MM.1S (cell line): ENCODE measurements at places on chromosomes 5 and 9.

GRCh38 chr9:11039006-11039405, 426.2 kb upstream of the PTPRD start:
- no peak for DNase-seq

GRCh38 chr9:22423566-22423965, 23.1 kb upstream of the DMRTA1 start:
- no peak for DNase-seq

- no peak for DNase-seq
Observed at GRCh38 chr5:113195771-113196170, 219.2 kb downstream of the DCP2 start.

- DNase-seq = no peak
Observed at GRCh38 chr5:318931-319601, 2.4 kb upstream of the AHRR start.

GRCh38 chr9:134221273-134222017, 57.1 kb upstream of the RNU6ATAC start:
- DNase-seq = no peak

GRCh38 chr5:129609710-129610109, 138.2 kb upstream of the MINAR2 start:
- DNase-seq = no peak

DNA sequence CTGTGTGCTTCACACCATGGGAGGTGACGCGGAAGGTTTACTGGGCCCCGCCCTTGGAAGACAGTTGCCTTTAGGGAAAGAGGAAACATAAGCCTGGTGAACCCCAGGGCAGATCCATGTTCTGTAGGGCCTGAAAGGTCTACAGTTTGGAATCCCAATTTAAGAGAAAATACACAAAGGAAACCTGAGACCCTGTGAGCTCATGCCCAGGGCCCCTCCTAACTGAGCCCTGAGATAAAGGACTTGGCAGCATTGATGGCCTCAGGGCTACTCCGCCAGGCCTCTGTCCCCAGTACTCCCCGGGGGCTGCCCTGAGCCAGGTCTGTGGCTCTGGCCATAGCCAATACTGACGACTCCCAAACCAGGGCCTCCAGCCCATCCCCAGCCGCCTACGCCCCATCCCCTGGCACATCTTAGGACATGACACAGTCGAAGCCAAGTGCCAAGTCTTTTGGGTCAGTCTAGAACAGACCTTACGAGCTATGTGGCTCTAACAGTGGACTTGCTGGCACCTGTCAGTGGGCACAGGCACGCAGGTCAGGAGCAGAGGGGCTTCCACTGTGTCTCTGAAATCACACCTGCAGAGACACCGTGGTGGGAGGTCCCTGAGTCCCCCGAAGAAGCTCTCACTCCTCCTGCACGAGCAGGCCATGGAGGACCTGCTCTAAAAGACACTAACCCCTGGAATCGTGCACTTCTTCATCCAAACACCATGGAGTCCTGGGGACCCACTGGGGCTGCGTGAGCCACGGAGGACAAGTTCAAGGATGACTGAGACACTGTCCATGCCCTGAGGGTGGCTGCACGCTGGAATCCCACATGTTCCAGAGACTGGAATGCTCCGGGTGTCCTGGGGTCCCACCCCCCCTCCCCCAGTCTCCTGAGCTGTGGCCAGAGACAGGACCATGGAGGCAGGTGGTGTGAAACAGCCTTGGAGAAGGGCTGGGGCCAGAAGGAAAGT, 40.3 kb upstream of the BARHL1 start:
- DNase-seq = no peak

DNA sequence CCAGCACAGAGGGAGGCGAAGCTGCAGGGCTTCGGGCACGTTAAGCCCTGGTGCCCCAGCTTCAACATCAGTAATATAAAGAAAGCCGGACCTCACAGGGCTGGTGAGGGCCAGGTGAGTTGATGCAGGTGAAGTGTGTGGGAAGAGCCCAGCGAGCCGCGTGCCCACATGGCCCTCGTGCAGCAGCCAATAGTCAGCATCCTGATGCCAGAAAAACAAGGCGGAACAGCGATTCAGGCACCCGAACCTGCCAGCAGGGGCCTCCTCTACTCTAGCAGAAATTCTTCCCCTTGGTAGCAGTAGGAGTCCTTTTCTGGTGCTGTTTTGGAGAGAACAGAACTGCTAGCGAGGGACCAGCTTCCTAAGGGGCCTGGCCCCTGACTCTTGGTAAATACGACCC, 7.8 kb downstream of the MED10 start:
- no peak for DNase-seq

- no peak for DNase-seq
Observed at GRCh38 chr5:82325155-82325554, 47.0 kb upstream of the RPS23 start.

- DNase-seq = no peak
Observed at GRCh38 chr5:111675201-111675934, 81.6 kb downstream of the NREP start.

DNA sequence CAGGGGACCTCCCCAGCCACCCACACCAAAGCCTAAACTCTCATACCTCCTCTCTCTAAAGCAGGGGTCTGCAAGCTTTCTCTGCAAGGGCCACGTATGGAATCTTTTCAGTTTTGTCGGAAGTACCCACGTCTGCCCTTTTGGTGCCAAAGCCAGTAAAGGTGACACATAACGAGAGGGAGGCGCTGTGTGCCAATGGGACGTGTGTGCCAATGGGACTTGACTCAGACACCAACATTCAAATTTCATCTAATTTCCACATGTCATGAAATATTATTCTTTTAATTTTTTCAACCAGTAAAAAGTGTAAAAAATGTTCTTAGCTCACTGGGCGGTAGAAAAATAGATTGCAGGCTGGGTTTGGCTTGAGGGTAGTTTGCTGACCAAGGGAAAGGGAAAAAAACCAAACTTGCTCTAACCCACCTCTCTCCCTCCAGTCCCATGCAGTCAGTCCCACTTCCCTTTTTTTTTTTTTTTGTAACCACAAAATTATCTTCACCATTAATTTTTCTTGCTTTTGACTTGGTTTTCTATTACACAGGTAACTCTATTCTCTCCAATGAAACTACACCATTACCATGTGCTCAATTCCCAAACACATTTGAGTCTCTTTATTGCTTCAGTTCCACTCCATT, 25.5 kb downstream of the OR2V1 start:
- DNase-seq = no peak

DNA sequence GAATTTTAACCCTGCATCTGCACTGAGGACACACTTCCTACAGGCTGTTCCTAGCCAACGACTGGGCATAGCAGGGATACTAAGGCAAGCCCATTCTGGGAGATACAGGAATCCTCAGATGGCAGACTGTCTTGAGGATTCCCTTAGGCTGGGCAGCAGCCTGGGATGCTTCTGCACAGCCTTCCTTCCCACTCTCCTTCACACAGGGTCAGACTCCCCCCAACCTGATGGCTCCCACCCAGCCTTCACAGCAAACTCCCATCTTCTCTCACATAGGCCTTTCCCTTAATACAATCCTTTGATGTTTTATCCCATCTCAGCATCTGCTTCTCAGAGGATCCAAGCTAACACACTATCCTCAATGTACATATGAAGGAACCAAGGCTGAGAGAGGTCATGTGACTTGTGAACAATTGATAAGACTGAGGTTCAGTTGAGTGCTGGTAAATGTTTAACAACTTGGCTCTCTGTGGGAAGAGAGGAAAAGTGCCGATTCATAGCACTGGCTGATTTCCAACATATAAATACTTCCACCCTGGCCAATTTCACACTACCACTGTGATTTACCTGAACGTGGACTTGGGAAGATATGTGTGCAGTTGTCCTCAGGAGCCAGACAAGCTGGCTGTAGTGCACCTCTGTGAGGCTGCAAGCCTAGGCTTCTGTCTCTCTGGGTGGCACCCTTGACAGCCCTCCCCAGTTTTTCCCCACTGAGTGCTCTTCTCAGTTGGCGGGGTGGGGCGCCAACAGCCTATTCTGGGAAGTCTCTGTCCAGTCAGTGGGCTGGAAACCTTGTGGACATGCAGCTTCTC, 120.2 kb upstream of the TRIM32 start:
- DNase-seq = no peak

DNA sequence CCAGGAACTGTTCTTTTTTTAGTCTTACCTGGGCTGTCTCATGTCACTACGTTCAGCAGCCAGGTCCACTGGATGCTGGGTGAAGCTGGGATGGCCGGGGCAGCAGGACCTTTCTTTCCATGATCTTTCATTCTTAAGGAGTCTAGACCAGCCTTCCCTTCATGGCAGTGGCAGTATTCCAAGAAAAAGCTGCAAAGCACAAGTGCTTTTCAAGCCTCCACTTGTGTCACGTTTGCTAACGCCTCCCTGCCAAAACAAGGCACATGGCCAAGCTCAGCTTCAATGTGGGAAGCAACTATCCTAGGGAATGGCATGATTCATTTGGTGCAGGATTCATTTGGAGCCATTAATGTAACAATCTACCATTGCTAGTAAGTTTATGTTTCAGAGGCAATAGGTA, 94.8 kb downstream of the RCL1 start:
- no peak for DNase-seq

DNA sequence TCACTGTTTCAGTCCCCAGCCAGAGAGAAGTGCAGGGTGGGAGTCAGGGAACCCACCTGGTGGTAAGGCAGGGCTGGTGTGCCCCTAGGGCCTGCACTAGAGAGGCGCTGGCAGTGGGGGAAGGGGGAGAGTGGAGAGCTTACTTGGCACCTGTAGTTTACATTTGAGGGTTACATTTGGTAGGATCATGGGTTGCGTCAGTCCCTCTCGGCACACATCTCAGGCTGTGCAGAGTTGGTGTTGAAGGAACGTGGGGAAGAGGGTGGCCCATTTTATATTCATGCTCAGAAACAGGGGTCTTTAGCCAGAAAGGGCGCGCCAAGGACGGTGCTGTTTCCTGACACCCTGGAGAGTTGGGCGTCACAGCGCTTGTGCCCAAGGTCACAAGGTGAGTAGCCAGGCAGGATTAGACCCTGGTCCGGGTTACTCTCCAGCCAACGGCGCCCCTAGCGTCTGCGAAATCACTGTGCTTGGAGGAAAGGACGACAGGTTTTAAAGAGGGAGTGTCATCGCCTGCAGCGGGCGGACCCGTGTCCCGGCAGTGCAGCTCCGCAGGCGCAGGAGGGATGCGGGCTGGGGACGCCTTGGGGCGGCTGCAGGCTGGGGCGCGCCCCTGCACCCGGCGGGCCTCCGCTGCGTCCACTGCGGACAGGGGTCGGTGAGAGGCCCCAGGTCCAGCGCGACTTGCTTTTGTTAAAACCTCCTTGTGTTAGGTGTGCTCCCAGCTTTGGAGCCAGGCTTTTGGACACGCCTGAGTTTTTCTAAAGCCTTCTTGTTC, 272.6 kb downstream of the FANCC start:
- DNase-seq = no peak

DNA sequence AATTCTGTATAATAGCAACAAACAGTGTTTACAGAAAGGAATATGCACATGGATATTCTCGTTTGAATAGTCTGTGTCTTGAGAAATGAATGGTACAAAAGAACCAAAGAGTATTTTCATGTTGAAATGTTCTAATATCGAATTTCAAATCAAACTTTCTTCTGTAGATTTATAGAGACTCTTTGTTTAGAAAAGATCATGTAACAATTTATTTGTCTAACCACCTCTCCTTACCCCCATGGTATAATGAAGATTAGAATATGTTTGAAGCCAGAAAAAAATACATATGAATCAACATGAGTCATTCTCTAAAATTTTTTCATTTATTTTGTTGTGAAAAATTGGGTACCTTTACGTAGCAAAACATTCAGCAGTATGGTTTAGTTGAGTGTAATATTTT, 285.6 kb downstream of the PRR16 start:
- DNase-seq = no peak

DNA sequence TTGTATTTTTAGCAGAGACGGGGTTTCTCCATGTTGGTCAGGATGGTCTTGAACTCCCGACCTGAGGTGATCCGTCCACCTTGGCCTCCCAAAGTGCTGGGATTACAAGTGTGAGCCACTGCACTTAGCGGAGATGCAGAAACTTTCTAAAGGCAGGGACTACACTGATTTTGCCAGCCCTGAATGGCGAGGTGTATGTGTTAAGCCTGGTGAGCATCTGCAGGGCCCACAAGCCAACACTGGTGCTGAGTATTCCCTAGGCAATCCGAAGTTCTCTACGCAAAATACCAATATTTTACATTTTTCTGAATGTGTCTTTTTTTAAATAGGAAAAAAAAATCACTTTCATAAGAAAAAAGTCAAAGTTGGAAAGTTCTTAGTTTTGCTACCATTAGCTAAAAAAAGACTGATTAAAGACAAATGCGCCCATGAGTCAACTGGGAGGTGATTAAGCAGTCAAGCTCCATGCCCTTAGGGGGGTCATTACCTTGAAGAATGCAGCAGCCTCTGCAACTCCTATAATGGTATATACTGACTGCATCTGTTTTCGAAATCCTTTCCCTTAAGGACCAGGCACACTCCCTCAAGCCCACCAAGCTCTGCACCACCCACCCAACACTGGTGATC, 502.8 kb downstream of the BNC2 start:
- no peak for DNase-seq

DNA sequence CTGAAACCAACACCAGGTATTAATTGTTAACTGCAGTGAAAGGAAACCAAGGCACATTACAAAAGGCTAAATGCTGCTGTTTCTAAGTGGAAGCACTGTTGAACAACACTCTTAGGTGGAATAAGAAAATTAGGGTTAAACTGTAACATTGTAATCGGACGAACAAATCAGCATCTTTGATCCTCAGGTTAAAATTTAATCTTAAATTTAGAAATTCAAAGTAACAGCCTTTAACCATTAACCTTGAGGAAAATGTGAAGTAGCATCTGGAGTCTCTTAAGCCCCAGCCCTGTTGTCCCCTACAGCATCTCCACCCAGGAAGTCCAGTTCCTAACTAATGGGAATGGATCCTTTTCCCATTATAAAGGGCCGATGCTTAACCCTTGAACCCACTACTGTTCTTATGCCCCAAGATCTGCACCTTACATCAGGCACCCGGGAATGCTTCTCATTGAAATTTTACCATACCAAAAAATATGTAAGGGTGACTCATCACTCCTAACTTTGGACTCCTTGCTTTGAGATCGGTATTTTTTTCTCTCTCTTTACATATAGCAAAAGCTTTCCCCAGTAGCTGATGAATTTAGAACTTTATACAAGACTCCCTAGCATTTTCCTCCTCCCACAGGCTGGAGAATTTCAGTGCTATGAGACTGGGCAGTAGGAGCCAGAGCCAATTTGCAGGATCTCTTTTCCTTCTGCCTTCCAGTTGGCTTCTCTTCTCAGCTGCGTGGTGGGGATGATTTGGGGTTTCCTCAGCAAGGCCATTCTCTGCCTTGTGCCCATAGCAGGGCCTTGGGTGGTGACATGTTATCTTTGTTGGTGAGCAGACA, 32.0 kb upstream of the ITGA2 start:
- DNase-seq = no peak

GRCh38 chr9:20734275-20734674, 50.2 kb downstream of the FOCAD start:
- no peak for DNase-seq

DNA sequence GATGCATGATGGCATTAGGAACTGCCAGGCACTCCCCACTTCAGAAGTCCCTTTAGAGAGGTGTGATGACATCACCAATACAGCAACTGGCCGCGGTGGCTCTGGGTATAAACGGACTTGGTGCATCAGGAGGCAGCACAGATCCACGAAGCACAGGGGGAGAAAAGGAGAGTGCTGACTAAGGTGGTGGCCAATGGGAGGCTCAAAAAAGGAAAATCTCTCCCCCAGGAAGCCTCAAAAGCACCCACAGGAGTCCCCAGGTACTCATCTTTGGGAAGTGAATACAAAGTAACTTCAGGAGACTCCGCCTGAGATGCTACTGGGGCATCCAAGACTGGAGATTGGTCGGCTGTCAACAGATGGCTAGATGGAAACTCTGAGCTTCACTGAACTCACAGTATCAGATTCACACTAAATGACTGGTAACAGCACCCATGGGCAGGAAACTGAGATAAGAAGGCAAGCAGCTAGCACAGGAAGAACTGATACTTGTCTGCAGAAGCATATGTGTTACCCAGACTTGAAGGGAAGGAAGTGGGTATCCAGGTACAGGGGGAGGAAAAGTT, 7.6 kb downstream of the TTC39B start:
- DNase-seq = peak; percentile 7
